ENCODE measurements at places on chromosomes 5 and 9. TPM values are rescaled to one million over a fixed set of nuclear protein-coding genes. Genes with fewer than 3 reads are reported as not detected.

CXCL14 gene
- total RNA-seq, result 0.90 TPM

GPX3 gene
- 1,563 TPM for total RNA-seq

PCDHGC5 gene
- total RNA-seq, result 2.1 TPM

GPR150 gene
- total RNA-seq, result not detected

DMRT2 gene
- total RNA-seq, result not detected

TXNDC8 gene
- not detected for total RNA-seq

FLT4 gene
- total RNA-seq, result 13.7 TPM

SLC1A3 gene
- 49.5 TPM for total RNA-seq

LCN15 gene
- 1.2 TPM for total RNA-seq

SHROOM1 gene
- 4.3 TPM for total RNA-seq

TLN1 gene
- total RNA-seq, result 360 TPM

CER1 gene
- total RNA-seq, result not detected

CDO1 gene
- total RNA-seq, result 37.2 TPM

CCDC107 gene
- 78.5 TPM for total RNA-seq

NPR3 gene
- 111 TPM for total RNA-seq

SPATA31D4 gene
- not detected for total RNA-seq

CCL21 gene
- total RNA-seq, result 16.6 TPM

CDKN2B gene
- 1.9 TPM for total RNA-seq

OTP gene
- not detected for total RNA-seq

CDC20B gene
- total RNA-seq, result not detected

CLINT1 gene
- 54.1 TPM for total RNA-seq

SPATA31C1 gene
- total RNA-seq, result not detected

PPP2R2B gene
- 1.6 TPM for total RNA-seq

PIK3R1 gene
- 193 TPM for total RNA-seq

WDR41 gene
- 32.2 TPM for total RNA-seq

TNFSF15 gene
- 0.26 TPM for total RNA-seq

PRR16 gene
- total RNA-seq, result 18.8 TPM

FOXI1 gene
- not detected for total RNA-seq

ORM2 gene
- total RNA-seq, result not detected

ALDOB gene
- total RNA-seq, result not detected

CAMK4 gene
- total RNA-seq, result not detected

CTXN3 gene
- total RNA-seq, result not detected

SOWAHA gene
- not detected for total RNA-seq

SPAG8 gene
- total RNA-seq, result 2.7 TPM

CDX1 gene
- not detected for total RNA-seq

KCTD16 gene
- 0.05 TPM for total RNA-seq

AGXT2 gene
- total RNA-seq, result not detected

PCDHGB4 gene
- total RNA-seq, result 11.9 TPM

CDH9 gene
- not detected for total RNA-seq

FAM81B gene
- total RNA-seq, result 1.5 TPM

CTSV gene
- total RNA-seq, result not detected

MEF2C gene
- total RNA-seq, result 73.0 TPM

NUDCD2 gene
- total RNA-seq, result 13.7 TPM

TMEM252 gene
- total RNA-seq, result not detected

GABRB2 gene
- total RNA-seq, result not detected

ZCCHC7 gene
- 12.3 TPM for total RNA-seq
